AG10803 (cell line): ENCODE measurements at places on chromosomes 13 and 19.

DNA sequence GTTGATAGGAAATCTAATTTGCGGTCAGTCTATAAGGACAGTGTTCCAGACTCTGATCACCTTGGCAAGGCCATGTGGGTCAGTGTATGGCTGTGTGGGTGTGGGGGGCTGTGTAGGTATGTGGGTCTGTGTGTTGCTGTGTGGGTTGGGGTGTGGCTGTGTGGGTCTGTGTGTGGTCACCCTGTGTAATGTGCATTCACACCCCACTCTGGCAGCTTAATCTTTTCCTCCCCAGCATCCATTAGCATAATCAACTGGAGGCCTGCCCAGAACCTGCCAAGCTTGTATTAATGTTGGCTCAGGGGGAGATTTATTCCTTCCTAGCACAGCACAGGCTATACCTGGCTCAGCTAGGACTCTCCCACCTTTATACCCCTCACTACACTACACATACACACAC, 203.2 kb downstream of the TUBA3C start:
- DNase-seq = no peak

- no peak for DNase-seq
Measured at GRCh38 chr13:71751073-71751472, 115.9 kb downstream of the DACH1 start.

- DNase-seq = no peak
Measured at GRCh38 chr13:79287939-79288795, 117.9 kb downstream of the RBM26 start.

- no peak for DNase-seq
Measured at GRCh38 chr13:44230071-44230470, 143.6 kb upstream of the SERP2 start.

DNA sequence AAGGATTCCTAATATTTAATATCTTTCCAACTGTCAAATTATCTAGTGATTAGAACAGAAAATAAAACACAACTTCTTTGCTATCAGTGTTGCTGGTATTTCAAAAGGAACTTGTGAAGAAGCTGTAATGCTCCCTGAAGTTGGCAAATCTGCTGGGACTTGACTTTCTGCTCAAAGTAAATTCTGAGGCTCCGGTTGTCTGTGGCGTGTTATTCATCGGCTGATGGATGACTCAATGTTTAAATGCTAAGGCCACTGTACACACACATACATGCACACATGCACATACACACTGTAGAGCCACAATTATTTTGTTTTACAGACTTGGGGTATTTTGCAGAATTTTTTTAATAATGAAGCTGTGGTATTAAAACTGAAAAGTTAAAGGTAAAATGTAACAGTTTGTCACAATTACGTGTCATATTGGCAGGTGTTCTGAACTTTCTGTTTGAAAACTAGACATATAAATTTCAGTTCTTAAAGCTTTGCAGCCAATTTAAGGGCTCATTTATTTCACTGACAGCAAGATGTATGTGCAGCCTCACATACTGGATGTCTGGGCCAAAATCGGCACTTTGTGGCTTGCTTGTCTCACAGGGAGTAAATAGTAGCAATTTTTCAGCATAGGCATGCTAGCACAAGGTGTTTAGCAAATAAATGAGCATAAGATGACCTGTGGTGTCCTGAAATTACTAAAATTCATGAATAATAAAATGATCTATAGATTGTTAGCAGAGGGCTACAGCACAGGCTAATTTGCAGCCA, 1691.7 kb upstream of the PCDH20 start:
- DNase-seq = no peak

GRCh38 chr19:30335306-30335886, 36.8 kb upstream of the ZNF536 start:
- no peak for DNase-seq

DNA sequence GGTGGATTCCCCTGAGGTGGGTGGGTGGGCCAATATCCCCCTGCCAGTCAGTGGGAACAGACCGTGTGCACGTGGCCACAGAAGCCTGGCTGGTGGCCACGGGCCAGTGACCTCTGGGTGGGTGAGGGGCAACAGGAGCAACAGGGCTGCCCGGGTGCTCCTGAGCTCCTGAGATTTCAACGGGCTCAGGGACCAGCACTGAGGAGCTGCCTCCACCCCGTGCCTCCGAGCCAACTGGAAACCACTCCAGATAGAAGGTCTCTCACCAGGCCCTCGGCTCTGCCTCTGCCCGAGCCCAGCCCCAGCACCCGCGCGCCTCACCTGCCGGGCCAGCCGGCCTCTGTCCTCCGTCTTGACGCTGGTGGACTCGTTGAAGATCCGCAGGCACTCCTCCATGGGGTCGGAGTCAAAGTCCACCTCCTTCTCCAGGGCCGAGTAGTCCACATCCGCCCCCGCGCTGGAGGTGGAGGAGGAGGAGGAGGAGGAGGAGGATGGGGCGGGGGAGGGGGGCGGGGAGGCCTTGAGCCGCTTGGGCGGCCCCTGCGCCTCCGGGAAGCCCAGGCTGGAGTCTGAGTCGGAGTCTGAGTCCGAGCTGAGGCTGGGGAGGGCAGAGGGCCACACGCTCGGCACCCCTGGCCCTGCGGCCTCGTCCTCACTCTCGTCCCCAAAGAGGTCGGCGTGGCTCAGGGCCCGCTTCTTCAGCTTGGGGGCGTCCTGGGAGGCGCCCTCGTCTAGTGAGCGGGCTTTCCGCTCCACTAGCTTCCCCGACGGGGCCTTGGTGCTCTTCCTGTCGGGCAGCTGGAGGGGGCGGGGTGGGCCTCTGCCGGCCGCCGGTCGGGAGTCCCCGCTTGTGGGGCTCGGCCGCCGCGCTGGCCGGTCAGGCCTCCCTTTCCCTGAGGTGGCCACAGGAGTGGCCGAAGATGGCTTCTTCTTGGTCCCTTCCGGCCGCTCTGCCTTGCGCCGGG, 14.8 kb upstream of the ATP8B3 start:
- no peak for DNase-seq

DNA sequence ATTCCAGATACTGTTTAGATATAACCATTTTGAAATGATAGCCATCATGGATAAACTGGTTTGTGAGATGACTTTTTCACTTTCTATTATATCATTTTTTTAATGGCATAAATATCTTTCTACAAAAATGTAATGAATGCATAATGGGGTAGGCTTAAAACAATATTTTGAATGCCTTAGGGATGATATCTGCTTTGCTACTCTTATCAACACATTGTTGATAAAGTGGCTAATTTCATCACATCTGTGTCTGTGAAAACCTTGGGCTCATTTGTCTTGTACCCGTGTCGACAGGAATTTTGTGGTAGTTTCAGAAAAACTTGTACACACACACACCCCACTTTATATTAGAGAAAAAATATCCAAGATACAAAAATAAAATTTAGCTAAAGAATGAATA, 44.1 kb downstream of the SLITRK6 start:
- no peak for DNase-seq

DNA sequence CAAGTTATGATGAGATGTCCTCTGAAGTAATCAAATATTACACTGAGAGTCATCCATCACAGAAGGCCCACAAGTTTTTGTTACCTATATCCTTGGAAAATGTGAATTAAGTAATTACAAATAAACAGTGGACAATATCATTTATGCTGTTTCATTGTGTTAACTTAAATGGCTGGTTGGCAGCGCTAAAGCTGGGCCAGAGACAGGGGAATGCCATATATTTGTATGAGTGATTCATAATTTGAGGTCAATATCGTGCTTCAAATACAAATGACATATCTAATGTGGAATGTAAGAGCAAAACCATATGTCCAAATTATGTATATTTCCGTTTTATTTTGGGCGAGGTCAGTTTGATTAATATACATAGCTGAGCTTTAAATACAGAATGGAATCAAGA, 1556.2 kb downstream of the SLITRK5 start:
- DNase-seq = no peak

- peak; percentile 95 for DNase-seq
Measured at GRCh38 chr19:29098863-29099481, 114.0 kb downstream of the UQCRFS1 start.

DNA sequence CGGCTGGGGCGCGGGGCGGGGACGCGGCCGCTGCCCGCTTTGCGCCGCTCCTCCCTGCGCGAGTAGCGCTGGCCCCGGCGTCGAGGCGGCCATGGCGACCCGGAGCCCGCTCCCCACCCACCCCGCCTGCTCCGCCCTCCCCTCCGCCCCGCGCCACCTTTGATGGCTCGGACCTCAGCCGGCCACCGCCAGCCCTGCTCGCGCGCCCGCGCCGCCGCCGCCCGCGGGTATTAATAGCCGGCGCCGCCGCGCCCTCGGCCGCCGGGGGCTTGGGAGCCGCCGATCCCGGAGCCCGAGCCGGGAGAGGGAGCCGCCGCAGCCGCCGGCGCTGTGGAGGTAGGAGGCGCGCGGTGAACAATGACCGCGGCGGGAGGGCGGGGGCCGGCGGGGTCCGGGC, 261 bp downstream of the FARP1 start:
- DNase-seq = no peak

- DNase-seq = peak; percentile 84
Measured at GRCh38 chr13:46551410-46552302, 1.3 kb upstream of the LRCH1 start.

GRCh38 chr13:73708393-73708985, 425.7 kb downstream of the KLF12 start:
- DNase-seq = peak; percentile 67
